CD4-positive, alpha-beta memory T cell (primary cell): ENCODE measurements at places on chromosomes 1 and 21.

DNA sequence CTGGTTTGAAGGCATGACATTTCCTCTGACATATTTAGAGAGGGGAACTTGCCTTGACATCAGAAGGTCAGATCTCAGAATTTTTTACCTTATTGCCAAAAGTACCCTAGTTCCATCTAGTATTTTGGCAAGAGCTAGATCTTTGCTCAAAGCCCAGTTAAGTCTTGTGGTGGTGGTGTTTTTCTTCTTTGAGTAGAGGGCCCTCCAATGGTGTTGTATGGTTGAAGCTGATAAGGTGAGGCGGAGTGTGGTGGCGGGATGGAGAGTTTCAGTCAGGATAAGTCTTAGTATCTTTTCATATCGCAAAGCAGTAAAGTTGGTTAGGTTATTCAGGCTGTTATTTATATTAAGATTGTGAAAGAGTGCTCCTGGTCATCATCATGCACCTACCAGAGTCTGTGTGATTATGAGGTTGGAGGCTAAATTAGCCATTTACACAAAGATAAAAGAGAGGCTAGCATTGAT is 20.1 kb upstream of the MACF1 start:
- DNase-seq: no peak

DNA sequence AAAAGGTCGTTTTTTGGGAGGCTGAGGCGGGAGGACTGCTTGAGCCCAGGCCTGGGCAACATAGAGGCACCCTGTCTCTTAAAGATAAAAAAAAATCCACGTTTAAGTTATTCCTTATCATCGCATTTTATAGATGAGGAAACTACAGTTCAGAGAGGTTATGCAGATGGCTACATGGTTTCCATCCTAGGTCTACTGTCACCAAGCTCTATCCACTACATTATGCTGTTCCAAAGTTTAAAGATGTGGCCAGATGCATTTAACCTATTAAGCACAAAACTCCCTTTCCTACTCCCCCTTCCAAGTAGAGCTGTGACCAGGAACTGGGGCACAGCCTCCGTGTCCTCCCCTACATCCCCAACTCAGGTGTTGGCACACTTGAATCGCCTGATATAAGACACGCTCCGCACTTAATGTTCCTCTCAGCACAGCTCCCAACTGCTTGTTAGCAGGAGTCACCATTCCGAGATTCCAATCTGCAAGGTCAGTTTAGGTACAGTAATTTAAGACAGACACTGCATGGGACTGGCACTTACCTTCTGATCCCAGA is 1.3 kb downstream of the TAF5L start:
- DNase-seq: no peak

DNA sequence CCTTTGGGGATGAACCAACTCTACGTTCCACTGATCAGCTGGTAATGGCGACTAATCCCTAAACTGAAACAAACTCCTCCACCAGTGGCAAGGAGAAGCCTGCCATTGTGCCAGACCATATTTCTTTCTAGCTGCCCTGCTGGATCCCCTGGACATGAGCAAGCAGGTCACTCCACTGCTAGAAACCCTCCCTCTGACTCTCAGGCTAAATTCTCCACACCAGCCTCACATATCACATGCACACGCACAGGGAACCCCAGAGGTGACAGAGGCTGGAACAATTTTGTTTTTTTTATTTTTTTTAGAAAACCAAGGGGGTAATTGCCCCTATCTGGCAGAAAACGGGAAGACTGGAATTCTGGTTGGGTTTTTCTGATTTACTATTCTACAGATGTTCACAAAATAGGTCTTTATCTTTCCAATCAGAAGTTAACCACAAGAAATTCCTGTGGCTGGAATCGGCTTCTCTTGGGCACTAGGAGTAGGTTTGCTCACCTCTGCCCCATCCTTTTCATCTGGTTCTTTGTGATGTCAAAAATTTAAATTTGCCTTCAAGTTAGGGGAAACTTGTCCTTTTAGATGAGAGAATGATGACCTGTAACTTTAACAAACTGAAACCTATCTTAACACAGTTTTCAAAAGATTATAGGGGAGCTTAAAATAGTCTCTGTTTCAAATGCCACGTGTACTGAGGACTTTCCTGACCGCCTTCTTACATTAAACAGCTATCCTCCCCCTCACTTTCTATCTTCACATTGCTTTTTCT is 258.1 kb downstream of the SDCCAG8 start:
- no peak for DNase-seq

GRCh38 chr1:173103006-173103405 is 52.3 kb upstream of the TNFSF18 start:
- DNase-seq: no peak

GRCh38 chr1:235424092-235424491 is 56.9 kb downstream of the TBCE start:
- no peak for DNase-seq

- no peak for DNase-seq
Measured at GRCh38 chr1:234962340-234962989, 166.2 kb downstream of the TOMM20 start.

GRCh38 chr1:234745844-234746797 is 136.1 kb upstream of the IRF2BP2 start:
- no peak for DNase-seq

GRCh38 chr1:59446257-59446901 is 149.5 kb downstream of the FGGY start:
- no peak for DNase-seq

DNA sequence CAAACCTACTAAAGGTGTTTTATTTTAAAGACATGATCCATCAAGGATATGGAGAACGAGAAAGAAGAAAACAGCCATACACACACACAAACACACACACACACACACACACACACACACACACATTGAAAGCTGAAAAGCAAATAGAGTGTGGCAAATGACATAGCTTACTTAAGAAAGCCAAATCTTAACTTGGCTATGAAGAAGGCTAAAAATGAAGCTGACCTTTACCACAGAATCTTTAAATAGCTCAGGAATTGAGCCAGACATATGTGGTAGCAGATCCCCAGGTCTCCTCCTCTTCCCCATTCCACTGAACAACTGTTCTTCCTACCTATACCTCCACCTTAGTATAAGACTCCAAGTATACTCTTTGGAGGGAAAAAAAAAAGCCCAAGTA is 185.6 kb downstream of the CLEC20A start:
- no peak for DNase-seq

DNA sequence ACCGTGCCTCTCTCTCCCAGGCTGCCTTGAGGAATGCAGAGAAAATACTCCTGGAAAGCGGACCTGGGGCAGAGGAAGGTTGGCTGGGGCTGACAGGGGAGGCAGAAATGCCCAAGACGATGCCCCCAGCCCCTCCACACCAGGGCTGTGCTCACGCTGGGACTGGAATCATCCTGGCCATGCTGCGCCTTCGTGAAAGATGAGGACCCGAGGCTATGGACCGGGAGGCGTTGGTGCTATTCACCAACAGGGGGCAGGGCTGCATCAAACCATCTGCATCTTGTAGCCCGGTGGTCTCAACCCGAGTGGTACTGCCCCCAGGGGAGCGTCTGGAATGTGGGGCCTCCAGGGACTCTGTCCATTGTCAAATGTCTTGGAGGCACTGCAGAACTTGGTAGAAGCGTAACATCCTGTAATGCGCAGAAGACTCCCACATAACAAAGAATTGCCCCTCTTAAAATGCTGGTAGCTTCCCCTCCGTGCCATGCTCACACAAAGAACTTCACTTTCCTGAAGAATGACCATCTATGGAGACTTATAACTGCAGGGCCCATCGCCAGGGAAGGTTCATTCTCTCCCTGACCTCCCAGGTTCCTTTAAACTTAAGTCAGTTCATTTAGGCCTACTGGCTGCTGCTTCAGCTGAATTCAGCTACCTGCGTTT is 251.2 kb downstream of the RRAGC start:
- no peak for DNase-seq

- DNase-seq: no peak
Measured at GRCh38 chr1:28314547-28314941, 14.3 kb upstream of the MED18 start.

DNA sequence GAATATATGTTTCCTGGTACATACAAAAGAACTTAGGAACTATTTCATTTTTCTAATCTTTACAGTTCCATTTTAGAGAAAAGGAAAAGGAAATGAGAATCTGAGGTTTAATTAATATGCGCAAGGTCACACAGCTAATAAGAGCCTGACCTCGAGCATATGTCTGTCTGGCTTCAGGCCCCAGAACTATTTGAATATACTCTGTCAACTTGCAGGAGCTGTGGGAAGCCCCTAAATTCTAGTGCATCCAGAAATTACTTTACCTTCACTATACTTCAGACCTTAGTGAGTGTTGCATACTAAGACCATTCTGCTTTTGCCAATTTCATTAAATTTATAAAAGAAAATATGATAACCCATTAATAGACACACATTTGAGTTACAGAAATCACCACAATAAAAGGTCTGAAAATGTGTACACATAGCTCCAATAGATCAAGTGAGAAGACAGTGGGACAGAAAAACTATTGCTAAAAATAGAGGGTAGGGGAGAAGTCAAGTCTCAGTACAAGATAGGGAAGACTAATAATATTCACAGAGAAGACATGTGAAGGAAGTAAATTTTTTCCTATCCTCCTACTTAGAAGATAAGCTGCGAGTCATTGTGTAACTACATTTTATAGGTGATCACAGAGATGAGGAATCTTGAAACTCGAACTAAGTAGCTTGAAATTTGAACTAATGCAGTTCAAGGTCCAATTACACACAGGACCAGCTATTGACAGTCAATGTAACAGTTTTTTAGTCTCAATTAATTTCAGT is 3.8 kb downstream of the RGS13 start:
- no peak for DNase-seq

- DNase-seq: no peak
Measured at GRCh38 chr1:36748466-36748865, 265.8 kb upstream of the CSF3R start.

- DNase-seq: no peak
Measured at GRCh38 chr1:61158591-61158990, 76.2 kb downstream of the NFIA start.

DNA sequence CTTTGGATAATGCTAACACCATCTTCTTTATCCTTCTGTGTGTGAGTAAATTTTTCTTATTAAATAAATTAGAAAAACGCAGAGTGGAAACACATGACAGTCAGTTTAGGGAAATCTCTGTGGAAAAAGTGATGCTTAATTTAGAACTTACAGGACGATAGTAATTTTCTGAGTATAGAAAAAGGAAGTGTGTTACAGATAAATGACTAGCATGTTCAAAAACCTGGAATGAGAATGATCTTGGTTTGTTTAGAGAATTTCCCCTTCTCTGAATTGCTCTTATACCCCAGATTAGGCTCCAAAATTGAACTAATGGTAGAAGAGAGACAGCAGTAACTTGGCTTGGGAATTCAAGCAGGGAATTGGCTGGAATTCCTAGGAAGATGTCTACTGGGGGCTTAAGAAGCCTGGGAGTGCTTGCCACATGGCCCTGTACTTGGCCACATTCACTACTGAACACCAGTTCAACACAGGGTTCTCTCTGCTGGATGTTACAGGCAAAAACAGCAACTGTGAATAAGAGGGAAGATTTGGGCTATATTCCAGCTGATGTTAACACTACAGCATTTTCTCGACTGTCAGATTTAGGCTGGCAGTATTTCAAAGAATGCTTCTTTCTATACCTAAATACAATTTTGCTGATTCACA is 1004.2 kb downstream of the TTLL7 start:
- no peak for DNase-seq

DNA sequence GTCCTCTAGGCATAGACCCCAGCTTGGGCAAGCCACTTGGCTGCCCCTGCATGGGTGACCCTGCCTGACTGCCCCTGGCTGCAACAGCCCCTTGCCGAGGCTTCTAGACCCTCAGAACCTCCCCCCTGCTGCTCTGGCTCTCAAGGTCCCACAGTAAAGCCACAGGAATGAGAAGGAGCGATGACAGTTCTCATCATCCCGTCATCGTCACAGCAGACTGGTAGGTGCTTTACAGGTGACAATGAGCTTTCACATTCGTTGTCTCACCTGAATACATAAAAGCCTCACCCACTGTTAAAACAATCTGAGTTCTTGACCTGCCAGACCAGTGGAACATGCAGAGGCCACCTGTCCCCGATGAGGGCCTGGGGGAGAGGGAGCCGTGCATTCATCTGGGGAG is 36.0 kb upstream of the GPR157 start:
- no peak for DNase-seq

DNA sequence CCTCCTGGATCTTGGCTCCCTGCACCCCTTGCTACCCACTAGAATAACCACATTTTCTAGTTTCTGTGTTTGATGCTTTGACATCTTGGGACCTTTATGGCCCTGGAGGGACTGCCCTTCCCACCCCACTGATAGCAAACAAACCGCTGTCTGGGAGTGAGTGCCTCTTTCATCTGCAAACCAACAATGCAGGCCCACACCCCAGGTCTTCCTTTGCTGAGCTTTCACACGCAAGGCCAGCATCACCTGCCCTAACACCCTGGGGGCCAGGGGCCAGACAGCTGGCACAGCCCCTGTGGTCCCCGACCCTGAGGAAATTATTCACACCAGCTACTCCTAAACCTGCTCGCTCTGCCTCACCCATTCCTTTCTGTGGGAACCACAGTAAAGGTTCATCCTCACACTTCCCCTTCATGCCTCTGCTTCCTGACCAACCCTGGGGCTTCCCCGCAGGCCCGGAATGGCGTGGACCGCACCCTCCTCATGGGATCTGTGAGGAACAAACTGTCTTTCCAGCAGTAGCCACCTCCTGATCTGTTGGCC is 15.4 kb downstream of the SLC2A7 start:
- DNase-seq: no peak

DNA sequence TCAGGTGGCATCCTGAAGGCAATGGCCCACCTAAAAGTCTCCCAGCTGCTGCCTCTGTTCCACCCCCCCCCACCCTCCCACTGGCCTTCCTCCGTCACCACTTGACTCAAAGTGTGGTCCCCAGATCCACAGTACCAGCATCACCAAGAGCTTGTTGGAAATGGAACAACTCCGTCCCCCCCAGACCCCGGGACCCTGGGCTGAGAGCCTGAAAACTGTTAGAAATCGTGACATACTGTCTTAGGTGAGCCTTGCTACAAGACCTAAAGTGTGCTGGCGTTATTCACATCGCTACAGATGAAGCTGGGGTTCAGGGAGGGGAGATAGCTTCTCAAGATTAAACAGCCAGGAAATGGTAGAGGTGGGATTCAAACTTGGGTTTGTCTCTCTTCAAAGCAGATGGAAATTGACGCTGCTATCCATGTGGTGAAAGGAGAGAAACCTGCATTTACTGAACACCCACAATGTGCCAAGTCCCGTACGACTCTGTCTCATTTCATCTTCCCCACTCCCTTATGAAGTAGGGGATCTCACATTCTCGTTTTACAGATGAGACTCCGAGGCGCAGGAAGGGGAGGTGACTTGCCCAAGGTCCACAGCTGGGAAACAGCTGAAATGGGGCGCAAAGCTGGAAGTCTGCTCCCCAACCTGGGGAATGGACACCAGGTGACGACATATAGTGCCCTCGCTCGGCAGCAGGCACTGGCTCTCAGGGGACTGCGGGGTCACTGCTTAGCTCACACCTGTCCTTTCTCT is 52.8 kb upstream of the IFFO2 start:
- DNase-seq: no peak

- no peak for DNase-seq
Measured at GRCh38 chr1:230827081-230827681, 41.1 kb downstream of the C1orf198 start.

- no peak for DNase-seq
Measured at GRCh38 chr1:8794605-8795004, 22.8 kb downstream of the RERE start.

GRCh38 chr1:79472067-79472656 is 465.6 kb upstream of the ADGRL4 start:
- DNase-seq: no peak

- DNase-seq: no peak
Measured at GRCh38 chr1:59552007-59552406, 255.1 kb downstream of the FGGY start.
